Activated naive CD8-positive, alpha-beta T cell treated with anti-CD3 and anti-CD28 coated beads, Interleukin-2, amount 10 ng/mL, durations not matched to agents 7 days and 5 days (primary cell): ENCODE measurements at places on chromosomes 12 and 14. TPM values are rescaled to one million over a fixed set of nuclear protein-coding genes. Genes with fewer than 3 reads are reported as not detected.

The RNASE8 gene
- total RNA-seq, result not detected

The CELA1 gene
- not detected for total RNA-seq

The NPFF gene
- total RNA-seq, result not detected

The RERG gene
- total RNA-seq, result not detected

The CEBPE gene
- total RNA-seq, result 2.1 TPM

The PRB4 gene
- total RNA-seq, result not detected

The TTC6 gene
- total RNA-seq, result not detected

The CLEC9A gene
- not detected for total RNA-seq

The PARP2 gene
- 32.7 TPM for total RNA-seq
